Right atrium auricular region (tissue), 2 donors: ENCODE measurements at places on chromosomes 1 and 21. TPM values are rescaled to one million over a fixed set of nuclear protein-coding genes. Genes with fewer than 3 reads are reported as not detected.

MTARC2 gene
- 23.6 TPM for total RNA-seq

DMRTA2 gene
- total RNA-seq = not detected

ALX3 gene
- total RNA-seq = not detected

IFI6 gene
- 43.3 TPM for total RNA-seq

PROX1 gene
- 39.7 TPM for total RNA-seq

DNA sequence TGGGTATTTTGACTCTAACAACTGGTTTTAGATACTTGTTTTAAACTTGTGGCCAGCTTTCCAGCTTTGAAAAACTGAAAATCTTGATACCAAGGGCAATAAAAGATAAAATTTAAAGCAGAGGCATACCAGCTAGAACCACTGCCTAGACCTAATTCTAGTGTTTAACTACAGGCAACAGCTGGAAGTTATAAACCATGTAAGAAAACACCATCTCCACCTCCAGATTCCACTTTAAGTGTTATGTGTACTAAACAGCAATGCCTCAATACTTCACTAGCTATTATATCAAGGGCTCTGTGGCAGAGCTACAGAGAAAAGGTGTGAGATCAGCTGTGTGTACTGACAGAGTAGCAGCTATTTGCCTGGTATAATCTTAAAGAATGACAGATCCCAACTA, 69.5 kb downstream of the LPAR3 start:
- no peak for DNase-seq

DNA sequence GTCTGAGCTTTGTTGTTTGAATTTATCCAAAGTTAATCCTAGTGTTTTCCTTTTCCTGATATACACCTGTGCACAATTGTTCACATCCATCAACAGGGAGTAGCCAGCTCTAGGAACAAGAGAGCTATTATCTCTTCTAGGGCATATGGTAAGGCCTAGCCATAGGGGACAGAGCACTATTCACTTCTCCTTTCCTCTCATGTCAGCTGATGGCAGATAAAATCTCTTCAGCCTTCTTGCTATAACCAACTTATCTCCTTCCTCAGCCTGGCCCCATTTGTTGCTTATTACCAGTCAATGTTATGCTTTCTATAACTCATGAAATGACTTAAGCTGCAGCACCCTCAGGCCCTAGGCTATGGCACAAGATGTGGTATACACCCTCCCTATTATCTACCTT, 38.9 kb downstream of the PATJ start:
- DNase-seq = no peak

- DNase-seq = no peak
Measured at GRCh38 chr1:164805399-164805798, 246.4 kb downstream of the PBX1 start.

GRCh38 chr1:163436140-163436812, 114.5 kb downstream of the NUF2 start:
- DNase-seq = no peak
